ENCODE measurements at places on chromosomes 5 and 9.

- DNase-seq: no peak
Observed at GRCh38 chr5:141392429-141393198, at the start of gene PCDHGA8. TSS of gene PCDHGA8 (plus strand) at chr5:141392633. CDS start at chr5:141392814, 181 bp downstream.

DNA sequence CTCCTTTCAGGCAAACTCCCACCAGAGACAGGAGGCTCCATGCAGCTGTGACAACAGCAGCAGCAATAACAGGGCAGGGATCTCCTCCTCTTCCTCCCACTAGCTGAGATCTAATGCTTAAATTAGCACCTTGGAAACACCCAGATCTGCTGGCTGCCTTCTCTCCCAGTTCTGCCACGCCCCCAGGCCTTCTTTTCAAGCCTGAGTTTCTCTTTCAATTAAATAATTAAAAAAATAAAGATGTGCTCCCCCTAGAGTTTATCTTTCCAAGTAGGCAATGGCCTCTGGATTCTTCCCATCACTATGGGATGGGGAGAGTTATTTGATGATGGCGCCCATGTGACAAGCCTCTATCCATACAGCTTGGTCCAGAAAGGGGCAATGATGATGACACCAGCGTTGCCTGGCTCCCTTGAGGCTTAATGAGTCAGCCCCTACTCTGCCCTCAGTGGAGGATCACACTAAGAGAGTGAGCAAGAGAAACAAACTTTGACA, 3.8 kb downstream of the FAM219A start:
- DNase-seq: no peak

DNA sequence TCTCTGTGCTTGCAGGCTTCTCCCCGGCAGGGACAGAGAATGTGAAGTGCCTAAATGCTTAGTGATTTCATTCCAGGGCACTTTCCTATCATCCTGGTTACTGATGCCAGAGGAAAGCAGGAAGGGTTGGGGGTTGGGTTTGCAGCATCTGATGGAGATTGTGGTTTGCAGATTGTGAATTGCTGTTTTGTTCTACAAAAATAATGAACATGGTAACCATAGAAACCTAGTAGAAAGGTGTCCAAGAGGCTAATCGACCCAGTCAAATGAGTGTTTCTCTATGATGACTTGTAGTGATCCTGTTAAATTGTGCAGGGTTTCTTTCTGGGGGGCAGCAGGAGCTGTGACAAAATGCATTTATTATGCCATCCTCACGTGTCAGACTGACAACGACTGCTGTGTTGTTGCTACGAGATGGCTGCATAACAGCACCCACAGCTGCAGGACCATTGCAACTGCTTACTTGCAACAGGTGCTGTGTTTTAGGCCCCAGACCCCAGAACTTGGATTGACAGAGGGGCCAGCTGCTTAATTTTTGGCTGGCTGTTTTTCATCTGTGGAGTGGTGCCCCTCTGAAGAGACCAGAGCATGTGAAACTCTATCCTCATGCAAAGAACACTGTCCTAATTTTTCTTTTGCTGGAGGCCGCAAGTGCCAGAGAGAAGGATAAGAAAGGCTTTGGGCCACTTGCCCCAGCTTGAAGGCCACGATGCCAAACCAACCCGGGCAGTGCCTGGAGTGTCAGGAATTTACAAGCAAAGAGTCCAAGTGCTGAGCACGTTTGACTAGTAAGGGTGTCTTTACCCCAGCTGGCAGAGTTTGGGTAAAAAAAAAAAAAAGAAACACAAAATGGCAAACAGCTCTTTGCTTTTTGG, 397.8 kb downstream of the GADD45G start:
- DNase-seq: no peak

GRCh38 chr9:137639303-137640051, 20.7 kb downstream of the EHMT1 start:
- no peak for DNase-seq

- no peak for DNase-seq
Observed at GRCh38 chr5:174381241-174381640, 335.7 kb downstream of the NSG2 start.

GRCh38 chr9:83182071-83182470, 119.1 kb upstream of the RASEF start:
- no peak for DNase-seq

DNA sequence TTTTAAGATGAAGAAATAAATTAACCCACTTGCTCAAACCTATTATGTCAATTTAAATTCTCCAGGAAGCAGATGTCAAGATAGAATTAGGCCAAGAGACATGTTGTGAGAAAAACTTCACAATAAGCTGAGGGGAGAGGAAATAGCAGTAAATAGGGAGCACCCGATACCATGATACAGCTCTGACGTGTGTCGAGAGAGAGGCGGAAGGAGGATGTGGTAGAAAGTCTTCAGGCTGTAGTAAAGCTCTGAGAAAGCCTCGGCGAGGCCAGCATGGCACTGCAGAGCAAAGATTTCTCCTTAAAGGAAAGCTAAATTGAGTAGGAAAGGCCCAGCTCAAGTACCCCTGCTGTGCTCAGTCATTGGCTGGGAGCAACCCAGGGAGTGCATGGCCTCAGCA, 6.0 kb upstream of the PUM3 start:
- DNase-seq: no peak

GRCh38 chr5:50553560-50553984, 112.5 kb upstream of the EMB start:
- DNase-seq: no peak

GRCh38 chr5:83715236-83716065, 5.2 kb downstream of the HAPLN1 start:
- DNase-seq: no peak

GRCh38 chr5:106648401-106648800, 1022.3 kb downstream of the EFNA5 start:
- no peak for DNase-seq

DNA sequence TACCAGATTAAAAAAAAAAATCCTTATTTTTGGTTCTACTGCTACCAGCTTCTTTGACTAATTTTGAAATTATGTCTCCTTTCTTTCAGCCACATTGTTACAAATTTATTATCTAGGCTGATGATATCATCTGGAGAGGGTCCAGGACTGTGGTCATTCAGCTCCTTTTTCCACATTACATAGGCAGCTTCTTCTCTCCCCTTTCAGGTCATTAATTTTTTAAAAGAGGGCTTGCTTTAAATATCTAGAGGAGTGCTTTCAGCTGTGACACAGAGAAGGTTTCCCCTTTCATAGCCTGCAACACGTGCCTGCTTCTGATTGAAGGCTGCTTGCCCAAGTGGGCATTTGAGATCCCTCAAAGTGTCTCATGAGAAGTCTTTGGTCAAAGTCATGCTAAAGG, 155.7 kb upstream of the PAPPA start:
- DNase-seq: no peak

- DNase-seq: no peak
Observed at GRCh38 chr9:96496368-96497116, 46.6 kb downstream of the HABP4 start.

DNA sequence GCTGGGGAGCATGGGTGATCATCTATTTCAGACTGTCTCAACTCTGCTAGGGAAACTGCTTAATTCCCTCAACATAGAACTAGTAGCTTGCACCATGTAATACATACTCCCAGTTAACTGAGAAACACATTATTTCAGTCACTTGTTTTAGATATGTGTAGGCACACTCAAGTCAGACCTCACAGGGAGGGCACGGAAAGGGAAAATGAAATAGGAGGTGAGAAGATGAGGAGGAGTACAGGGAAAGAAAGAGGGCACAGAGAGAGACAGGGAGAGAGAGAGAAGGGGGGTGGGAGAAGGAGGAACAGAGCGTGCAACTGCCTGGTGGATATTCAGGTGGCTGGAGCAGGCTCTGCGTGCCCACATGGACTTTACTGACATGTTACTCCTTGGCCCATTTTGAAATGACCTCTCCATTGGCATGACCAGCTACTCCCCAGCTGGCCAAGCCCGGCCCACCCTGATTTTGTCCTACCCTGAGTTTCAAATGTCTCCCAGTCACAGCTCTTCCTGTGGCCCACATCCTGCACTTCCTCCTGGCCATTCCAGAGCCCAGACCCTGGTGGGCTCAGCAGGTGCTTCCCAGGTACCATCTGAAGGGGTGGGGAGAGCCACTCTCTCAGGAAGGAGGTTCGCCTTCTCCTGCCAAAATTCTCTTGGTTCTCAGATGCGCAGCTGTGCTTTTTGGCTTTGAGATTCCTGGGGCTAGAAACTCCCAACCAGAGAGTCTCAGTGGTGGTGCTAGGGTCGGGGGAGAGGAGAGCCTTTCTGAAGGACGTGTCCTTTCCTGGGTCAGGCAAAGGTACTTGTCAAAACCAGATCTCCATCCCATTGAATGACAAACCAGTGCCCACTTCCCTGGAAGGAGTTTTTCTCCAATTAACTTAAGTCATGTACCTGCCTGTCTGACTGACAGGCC, 229.4 kb downstream of the FSTL4 start:
- DNase-seq: no peak

GRCh38 chr9:97529363-97530076, 28.1 kb downstream of the TMOD1 start:
- DNase-seq: no peak

GRCh38 chr9:133774799-133775198, 36.6 kb upstream of the SARDH start:
- no peak for DNase-seq

All from urinary bladder (tissue), 4 donors.